ENCODE measurements at places on chromosomes 3 and 15. TPM values are rescaled to one million over a fixed set of nuclear protein-coding genes. Genes with fewer than 3 reads are reported as not detected.

Gene TBL1XR1
- 107 TPM for total RNA-seq

DNA sequence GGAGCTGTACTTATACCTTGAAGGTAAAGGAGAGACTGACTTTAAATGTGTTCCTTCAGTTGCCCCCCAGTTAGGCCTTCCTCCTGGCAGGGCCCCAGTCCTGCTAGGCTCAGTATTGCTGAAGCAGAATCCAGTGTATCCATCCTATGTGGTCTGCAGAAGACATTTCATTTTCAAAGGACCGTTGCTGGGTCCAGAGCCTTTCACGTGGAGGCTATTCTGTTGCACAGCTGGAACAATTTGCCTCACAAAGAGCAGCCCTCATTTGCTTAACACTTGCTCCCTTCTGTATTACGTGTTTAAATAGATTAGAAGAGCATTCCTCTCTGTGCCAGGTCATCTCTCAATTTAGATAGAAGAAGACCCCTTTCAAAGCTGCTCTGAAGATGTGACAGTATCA is 78.9 kb upstream of the CFAP20DC start:
- no peak for DNase-seq
- H3K27ac ChIP-seq: no peak overlapping the region
- H3K4me1 ChIP-seq: peaks cover 77% of the 10 kb centered on the region
- H3K27me3 ChIP-seq: no peaks in the 10 kb centered on the region

DNA sequence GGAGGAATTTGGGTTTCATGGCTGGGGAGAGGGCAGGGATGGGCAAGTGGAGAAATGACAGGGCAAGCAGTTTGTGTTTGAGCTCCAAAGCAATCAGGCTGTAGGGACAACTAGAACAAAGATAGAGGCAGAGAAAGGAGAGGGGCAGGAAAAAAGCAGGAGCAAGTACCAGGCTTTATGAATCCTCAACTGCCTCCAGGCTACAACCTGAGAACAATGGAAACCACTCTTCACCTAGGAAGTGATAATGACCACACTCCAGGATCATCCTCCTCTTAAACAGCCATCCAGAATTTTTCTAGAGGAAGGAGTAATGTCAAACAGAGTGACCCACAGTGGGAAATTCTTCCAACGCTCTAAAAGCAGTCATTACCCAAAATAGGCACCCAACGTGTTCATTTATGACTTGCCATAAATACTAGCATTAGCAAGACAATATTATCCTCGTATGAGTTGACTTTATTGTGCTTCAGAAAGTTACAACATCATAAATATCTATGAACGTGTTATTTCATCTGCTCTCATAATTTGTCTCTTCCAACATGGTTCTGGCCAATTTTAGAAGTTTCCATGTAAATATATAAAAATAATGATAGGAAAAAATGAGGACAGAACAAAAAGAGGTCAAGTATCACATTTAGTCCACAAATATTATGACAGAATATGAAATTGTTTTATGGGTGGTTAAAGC is 50.5 kb downstream of the TNFAIP8L3 start:
- H3K27ac ChIP-seq: no peak overlapping the region
- peaks cover 3% of the 10 kb centered on the region for H3K27me3 ChIP-seq
- no peak overlapping the region for H3K4me3 ChIP-seq
- H3K4me1 ChIP-seq: peaks cover 11% of the 10 kb centered on the region

Gene BCL2A1
- not detected for total RNA-seq

- H3K4me3 ChIP-seq: no peak overlapping the region
- no peaks in the 10 kb centered on the region for H3K4me1 ChIP-seq
- peaks cover 11% of the 10 kb centered on the region for H3K27me3 ChIP-seq
- no peaks in the 10 kb centered on the region for H3K36me3 ChIP-seq
- H3K27ac ChIP-seq: no peak overlapping the region
These were observed 51.7 kb downstream of the TRANK1 start for GRCh38 chr3:36893137-36893557.

Gene RBM6
- 38.8 TPM for total RNA-seq

- peaks cover 69% of the 10 kb centered on the region for H3K4me1 ChIP-seq
- DNase-seq: peak; percentile 5
- no peaks in the 10 kb centered on the region for H3K27me3 ChIP-seq
These were observed 203.8 kb downstream of the TCF12 start for GRCh38 chr15:57122080-57122840.

DNA sequence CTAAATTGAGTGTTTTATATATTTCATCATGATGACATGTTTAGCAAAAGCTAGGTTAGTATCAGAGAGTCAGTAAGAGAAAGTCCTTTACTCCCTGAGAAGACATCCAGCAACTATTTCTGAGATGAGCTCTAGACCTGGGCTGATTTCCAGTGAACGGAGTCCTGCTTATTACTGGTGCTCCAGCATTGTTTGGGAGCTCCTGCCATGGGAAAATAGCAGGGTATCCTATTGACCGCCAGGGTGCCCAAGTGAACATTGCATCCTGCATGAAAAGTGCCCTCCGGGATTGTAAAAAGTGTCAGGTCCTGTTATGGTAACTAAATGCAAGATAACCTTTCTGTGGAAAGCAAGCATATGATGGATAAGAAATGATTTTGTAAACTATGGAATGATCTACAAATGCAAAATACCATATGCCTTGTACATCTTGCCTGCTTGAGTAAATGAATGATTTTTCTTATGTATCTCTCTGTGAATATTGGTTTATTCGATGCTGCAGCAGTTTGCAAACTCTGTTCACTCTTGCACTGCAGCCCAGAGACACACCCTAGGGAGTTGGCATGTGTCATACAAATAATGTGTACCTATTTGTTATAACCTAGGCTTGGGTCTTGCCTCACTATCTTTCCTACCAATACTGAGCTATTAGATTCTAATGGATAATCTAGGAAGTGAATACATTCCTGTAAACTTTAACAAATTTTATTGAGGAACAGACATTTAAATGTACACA is 96.7 kb downstream of the IL5RA start:
- no peak for DNase-seq
- H3K4me3 ChIP-seq: no peak overlapping the region
- no peak overlapping the region for H3K27ac ChIP-seq
- H3K27me3 ChIP-seq: no peaks in the 10 kb centered on the region
- H3K4me1 ChIP-seq: no peaks in the 10 kb centered on the region

Gene TMEM207
- not detected for total RNA-seq

DNA sequence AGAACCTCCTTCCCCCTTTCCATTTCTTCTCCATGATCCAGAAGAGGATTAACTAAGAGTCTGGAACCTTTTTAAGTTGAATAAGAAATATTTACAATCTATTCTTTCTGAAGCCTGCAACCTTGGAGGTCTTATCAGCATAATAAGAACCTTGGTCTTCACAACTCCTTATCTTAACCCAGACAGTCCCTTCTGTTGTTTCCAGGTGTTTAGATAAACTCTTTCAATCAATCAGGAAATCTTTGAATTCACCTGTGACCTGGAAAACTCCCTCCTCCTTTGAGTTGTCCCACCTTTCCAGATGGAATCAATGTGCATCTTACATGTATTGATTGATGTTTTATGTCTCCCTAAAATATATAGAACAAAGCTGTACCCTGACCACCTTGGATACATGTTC is 3.6 kb upstream of the DHX36 start:
- peaks cover 6% of the 10 kb centered on the region for H3K4me1 ChIP-seq
- no peak overlapping the region for H3K4me3 ChIP-seq

GRCh38 chr3:142787719-142788118 is 63.9 kb downstream of the TRPC1 start:
- no peak for DNase-seq
- H3K27ac ChIP-seq: no peak overlapping the region
- H3K27me3 ChIP-seq: no peaks in the 10 kb centered on the region
- H3K4me3 ChIP-seq: no peak overlapping the region
